Stomach (tissue), 19 donors: ENCODE measurements at places on chromosomes 16 and 17. TPM values are rescaled to one million over a fixed set of nuclear protein-coding genes. Genes with fewer than 3 reads are reported as not detected.

Gene ACAP1
- 14.7 TPM for total RNA-seq

Gene GDE1
- total RNA-seq = 27.8 TPM

Gene CAPNS2
- not detected for total RNA-seq

- H3K4me3 ChIP-seq = peak within 1 kb of the TSS; percentile 52
- H3K36me3 ChIP-seq = no peaks in the 10 kb centered on the region
- H3K4me1 ChIP-seq = peaks cover 43% of the 10 kb centered on the region
- H3K27me3 ChIP-seq = peaks cover 73% of the 10 kb centered on the region
- peak within 1 kb of the TSS; percentile 47 for H3K27ac ChIP-seq
- peak; percentile 77 for DNase-seq
Observed at GRCh38 chr16:1152651-1153259, at the start of gene CACNA1H. TSS of gene CACNA1H (plus strand) at chr16:1153106. CDS start at chr16:1153738, 632 bp downstream.

DNA sequence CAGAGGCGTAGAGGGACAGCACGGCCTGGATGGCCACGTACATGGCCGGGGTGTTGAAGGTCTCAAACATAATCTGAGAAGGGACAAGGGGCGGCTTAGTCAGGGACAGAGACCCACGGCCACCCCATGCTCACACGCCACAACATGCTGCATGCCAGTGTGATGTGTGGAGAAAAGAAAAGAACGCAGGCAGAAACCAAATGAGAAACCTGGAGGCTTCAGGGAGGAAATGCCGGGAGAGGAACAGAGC is 1.1 kb downstream of the ACTG1 start:
- H3K36me3 ChIP-seq = peaks cover 40% of the 10 kb centered on the region
- H3K27ac ChIP-seq = peak overlapping the region; percentile 100
- DNase-seq = no peak
- peak overlapping the region; percentile 88 for H3K4me3 ChIP-seq
- peaks cover 47% of the 10 kb centered on the region for H3K4me1 ChIP-seq

- peak overlapping the region; percentile 79 for H3K27ac ChIP-seq
- no peaks in the 10 kb centered on the region for H3K27me3 ChIP-seq
- no peak overlapping the region for H3K4me3 ChIP-seq
- no peak for DNase-seq
Observed at GRCh38 chr17:77207689-77208216, 67.0 kb downstream of the SEC14L1 start.

GRCh38 chr16:13453325-13453724 is 466.6 kb upstream of the ERCC4 start:
- no peak overlapping the region for H3K4me3 ChIP-seq
- H3K27me3 ChIP-seq = no peaks in the 10 kb centered on the region
- no peaks in the 10 kb centered on the region for H3K36me3 ChIP-seq
- no peak overlapping the region for H3K27ac ChIP-seq
- no peaks in the 10 kb centered on the region for H3K4me1 ChIP-seq
